Mesothelial cell of epicardium (in vitro differentiated cells): ENCODE measurements at places on chromosomes 12 and 14.

DNA sequence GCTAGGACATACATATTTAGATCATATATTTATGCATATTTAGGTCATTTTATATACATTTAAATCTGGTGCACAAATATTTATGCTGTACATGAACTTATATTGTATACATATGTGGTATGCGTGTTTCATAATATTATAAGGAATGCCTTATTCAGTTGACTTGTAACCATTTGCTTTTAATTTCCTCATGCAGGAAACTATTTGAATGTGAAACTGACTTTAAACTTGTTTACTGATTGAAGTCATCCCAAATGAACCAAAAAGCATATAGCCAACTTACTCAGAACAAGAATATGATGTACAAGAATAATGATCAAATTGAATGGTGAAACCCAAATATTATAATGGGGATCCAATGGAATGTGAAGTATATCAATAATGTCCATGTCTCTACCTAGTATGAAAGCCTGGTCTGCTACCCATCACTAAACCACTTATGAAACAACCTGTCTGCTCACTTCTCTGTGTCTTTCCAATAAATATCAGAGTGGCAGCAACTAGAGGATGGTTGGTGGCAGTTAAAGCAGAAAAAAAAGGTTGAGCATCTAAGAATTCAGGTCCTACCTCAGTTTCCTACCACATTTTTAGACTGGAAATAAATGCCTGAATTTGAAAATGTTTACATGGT, 38.3 kb downstream of the RPS6KA5 start:
- no peak for DNase-seq

GRCh38 chr14:50212726-50213125, 18.7 kb downstream of the SOS2 start:
- DNase-seq, result no peak

DNA sequence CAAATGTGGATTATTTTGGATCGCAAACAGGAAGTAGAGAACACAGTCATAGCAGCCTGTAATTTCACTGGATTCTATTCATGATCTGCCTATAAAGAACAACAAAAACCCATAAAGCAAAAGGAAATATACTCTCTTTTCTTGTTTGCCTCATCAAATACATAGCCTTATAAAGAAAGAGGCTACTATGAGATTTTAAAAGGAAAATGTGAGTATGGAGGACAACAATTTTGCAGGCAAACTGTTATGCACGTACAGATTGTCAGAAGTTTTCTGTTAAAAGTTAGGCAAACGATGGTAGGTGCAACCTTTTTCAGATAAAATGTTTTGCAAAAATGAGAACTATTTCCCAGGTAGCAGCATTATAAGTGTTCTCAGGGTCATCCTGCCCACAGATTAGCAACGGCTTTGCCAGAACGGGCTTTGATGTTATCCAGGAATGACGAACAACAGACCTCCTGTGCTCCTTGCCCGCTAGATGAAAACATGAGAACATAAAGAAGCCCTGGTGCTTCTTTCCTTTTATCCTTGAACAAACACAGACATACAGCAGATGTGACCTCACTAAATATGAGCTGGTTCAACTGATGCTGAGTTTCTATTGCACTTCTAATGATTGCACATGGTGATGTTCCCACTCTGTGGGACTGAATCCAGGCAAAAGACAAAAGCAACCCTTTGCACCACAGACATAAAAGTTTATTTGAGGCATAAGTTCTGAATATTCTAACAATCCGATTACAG, 88.1 kb downstream of the ITPR2 start:
- no peak for DNase-seq

GRCh38 chr12:132659146-132659545, 28.0 kb downstream of the POLE start:
- DNase-seq, result no peak

GRCh38 chr12:123882161-123882705, 90.4 kb downstream of the CCDC92 start:
- no peak for DNase-seq

DNA sequence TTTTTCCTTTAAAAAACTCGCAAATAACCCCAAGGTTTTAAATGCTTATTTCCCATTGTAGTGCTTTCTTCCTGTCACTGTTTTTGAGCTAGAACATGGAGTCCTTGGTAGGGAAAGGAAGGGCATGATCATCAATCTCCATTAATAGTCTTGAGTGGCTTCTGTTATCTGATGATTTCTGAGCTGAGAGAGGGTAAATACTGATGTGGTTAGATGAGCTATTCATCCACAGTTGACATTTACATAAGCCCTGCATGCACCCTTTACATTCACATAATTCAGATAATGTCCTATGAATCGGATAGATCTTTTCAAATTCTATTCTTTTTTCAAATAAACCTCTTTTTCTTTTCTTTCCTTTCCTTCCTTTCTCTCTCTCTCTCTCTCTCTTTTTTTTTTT, 81.4 kb downstream of the NTN4 start:
- no peak for DNase-seq

- no peak for DNase-seq
Observed at GRCh38 chr12:92596383-92596782, 106.4 kb upstream of the PLEKHG7 start.

- DNase-seq, result no peak
Observed at GRCh38 chr12:98409548-98409947, 105.8 kb upstream of the TMPO start.

DNA sequence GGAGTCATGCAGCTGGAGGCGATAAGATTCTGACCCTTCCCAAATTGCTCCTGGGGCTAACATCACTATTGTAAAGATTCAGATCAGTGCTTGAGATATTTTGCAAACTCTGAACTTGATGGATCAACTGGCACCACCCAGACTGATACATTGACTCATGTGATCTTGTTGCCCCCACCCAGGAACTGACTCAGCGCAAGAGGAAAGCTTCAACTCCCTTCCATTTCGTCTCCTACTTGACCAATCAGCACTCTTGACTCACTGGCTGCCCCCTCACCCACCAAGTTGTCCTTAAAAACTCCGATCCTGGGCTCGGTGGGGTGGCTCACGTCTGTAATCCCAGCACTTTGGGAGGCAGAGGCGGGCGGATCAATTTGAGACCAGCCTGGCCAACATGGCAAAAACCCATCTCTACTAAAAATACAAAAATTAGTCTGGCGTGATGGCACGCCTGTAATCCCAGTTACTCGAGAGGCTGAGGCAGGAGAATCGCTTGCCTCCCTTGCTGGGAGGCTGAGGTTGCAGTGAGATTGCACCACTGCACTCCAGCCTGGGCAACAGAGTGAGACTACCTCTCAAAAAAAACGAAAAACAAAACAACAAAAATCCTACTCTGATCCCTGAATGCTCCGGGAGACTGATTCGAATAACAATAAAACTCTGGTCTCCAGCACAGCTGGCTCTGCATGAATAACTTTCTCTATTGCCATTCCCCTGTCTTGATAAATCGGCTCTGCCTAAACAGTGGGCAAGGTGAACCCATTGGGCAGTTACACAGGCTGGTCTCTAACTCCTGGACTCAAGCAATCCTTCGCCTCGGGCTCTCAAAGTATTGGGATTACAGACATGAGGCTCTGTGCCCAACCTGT, 9.8 kb upstream of the ARF6 start:
- DNase-seq, result no peak

GRCh38 chr14:72743626-72744025, 150.3 kb downstream of the DPF3 start:
- no peak for DNase-seq

GRCh38 chr12:120037851-120038250, 48.8 kb downstream of the BICDL1 start:
- no peak for DNase-seq

DNA sequence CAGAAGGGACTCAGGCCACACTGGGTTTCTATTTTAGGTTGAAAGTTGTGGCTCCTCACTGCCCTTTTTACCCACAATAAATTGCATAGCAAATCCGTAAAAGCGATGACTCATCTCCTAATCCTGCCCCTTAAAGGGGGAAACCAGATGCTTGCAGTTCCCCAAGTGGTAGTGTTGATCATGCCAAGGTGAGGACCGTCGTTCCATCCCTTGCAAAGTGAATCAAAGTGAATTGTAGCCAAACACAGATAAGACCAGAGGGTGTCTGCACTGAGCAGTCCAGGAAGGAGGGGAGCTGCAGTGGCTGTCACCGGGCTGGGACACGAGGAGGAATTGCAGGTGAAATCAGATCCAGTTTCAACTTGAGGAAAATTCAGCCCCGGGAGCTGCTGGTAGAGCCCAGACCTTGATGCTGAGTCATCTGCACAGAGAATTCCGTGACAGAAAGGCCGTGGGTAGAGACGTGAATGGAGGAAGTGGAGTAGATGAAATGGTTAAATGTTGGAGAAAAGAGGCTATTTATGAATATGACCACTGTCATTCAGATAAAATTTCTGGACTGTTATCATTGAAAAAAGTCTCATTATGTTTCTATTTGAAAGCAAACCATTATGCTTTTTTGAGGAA, 44.2 kb upstream of the MMP17 start:
- no peak for DNase-seq

DNA sequence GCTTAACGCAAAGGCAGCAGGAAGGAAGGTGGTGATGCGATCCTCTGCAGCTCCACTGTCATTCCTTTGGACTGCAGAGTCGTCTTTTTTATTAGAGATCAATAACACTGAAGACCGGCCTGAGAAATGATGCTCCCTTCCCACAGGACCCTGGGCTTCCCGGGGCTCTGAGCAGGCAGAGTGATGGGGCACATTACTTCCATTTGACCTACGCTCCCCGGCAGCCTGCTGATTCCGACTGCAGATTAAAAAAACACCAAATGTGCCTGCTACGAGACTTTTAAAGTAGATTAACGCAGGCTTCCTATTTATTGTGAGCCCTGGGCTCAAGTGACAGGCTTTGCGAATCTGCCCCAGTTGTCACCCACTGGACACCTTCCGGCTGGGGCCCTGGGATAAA, 37.5 kb downstream of the KCNA1 start:
- DNase-seq, result no peak

DNA sequence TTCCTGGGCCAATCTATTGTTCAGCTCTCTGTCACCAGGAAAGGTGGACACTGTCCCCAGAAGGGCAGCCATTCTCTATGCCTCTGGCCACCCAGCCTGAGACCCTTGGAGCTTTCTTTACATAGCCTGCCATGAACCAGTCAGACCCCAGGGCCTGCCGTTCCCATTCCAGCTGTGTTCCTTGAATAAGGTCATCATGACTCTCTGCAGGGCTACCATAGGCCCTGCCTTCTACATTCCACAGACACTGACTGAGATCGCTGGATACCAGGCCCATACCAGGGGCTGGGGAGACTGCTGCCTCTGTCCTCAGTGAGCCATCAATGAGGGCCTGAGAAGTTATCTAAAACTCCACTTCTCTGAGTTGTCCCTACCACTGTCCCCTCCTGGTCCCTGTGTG, 75.5 kb downstream of the SYNE3 start:
- DNase-seq, result no peak
